SHP77 (cell line): ENCODE measurements at places on chromosomes 7 and 10.

DNA sequence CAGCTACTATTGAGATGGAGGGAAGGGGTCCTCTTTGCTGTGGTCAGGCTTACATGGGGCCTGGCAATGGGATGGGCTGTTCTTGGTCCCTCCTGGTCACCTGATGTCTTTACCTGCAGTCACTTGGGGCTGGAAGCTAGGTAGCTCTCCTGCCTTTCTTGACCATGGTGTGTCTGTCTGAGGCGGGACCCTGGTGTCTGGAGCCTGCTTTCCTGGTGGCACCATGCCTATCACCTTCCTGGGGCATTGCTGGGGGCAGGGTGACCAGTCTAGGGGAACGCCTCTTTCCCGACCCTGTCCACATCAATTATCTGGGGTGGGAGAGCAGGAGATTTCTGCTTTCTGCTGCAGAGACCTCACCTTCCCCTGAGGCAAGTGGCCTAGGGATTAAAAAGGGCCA lies 55.6 kb downstream of the ARHGAP22 start:
- DNase-seq: no peak

DNA sequence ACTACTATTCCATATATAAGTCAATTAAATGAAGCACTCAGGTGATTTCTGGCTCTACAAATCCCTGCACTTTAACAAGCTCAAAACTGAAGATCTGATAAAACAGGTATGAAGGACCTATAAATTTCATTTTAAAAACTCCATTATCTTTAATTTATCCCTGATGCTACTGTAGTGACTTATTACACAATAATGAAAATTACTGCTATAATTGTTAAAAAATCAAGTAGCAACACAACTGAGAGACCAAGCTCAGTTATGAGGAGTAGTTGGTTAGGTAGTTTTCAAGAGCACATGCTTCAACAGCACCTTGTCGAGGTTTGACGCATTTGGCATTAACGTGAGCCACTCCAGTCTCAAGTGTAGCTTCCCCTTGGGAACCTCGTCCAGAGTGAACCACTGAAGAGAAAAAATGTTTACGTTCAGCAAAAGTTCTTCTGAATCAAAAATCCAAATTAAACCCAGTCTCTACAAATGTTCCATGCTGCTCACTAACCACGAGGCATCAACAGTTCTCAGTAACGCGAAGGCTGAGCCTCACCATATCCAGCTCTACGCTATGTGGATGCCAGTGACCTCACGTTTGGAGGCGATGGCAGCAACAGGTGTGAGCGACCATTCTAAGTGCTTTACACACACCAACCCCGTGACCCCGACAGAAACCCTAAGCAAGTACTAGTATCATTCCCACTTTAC lies 55.3 kb upstream of the NCAPG2 start:
- no peak for DNase-seq

DNA sequence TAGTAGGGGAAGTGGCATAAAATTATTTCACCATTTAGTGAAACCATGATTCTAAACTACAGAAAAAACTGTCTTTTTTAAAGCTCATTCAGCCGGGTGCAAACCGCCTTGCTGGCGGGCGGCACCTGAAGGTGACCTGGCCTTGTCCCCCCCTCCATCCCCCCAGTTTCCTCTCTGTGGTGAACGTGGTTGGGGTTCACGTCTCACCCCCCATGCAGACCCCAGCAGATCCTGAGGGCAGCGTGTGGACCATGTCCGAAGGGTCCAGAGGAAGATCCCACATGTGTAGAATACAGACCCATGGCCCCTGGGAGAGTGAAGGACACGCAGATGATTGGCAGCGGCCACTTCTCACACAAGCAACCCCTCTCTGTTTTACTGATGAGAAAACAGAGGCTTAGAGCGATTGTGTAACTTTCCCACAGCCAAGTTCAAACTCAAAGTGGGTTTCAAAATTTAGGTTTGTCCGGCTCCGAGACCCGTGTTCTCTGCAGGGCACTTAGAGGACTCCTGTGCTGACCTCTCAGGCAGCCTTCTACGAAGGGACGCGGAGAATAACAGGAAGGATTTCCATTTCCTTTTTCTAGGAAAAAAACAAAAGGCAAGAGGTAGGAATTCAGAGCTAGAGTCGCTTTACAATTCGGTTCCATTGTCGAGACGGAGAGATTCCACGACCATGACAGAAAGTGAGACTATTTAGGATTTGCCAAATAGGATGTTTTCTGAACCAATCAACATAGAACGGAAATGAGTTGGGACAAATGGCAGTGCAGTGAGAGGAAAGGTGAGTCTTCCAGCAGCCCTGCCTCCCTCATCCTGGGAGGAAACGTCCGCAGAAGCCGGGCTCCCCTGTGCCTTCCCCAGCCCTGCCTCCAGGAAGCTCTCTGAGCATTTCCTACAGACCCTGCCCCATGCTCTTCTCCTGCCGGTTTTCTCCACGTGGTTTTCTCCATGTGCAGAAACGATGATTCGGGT lies 67.6 kb upstream of the PITRM1 start:
- no peak for DNase-seq

- no peak for DNase-seq
Observed at GRCh38 chr10:34078017-34078744, 736.9 kb downstream of the PARD3 start.

DNA sequence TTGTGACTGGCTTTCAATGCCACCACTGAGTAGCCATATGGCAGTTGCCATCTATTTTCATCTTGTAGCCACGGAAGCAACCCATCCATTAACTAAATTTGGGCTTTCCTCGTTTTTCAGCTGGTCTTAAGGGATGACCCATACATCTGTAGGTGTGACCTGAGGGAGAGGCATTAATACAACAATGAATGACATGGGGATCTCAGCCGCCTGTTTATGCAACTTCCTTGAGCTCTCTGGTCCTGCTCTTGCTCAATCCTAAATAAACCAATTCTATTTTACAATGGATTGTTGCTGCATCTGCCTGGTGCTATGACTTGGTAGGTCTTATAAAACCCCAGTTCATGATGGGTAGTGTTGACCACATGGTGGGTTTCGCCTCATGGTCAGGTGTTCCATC lies 21.9 kb upstream of the ADAM22 start:
- DNase-seq: no peak

- DNase-seq: no peak
Observed at GRCh38 chr7:67918158-67918557, 921.5 kb downstream of the TYW1 start.

DNA sequence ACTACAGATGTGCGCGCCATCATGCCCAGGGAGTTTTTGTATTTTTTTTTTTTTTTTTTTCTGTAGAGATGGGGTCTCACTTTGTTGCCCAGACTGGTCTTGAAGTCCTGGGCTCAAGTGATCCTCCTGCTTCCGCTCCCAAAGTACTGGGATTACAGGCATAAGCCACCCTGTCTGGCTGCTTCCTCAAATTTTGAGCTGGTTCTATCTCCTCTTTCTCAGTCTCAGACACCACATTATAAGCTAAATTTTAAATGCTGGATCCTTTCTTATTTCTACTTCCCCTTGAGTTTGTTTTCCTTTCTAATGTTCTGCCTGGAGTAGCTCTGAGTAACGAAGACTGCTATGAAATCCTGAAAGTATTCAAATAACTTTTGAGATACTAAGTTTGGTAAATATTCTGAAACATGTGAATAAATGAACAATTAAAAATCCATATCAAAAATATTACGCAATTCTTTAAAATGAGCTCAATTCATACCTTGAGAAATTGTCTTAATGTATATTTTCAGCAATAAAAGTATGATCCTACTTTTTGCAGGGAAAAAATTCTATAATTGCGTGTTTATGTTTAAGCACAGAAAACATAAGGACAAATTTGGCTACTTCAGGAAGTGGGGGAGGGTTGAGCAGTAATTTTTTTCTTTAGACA lies 15.0 kb downstream of the TCAF1 start:
- no peak for DNase-seq

DNA sequence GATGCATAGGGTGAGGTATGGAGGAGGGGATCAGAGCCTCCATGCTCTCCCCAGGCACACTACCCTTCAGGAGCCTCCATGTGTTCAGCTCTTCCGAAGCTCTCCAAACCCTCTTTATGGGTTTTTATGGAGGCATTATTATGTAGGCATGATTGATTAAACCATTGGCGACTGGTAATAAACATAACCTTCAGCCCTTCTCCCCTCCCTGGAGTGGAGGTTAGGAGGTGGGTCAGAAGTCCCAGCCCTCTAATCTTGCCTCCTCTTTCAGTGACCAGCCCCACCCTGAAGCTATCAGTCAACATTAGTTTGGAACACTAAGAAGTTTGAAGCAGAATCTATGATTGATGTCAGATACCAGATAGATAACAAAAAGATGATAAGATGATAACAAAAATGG lies 23.3 kb downstream of the CAPZA2 start:
- no peak for DNase-seq

DNA sequence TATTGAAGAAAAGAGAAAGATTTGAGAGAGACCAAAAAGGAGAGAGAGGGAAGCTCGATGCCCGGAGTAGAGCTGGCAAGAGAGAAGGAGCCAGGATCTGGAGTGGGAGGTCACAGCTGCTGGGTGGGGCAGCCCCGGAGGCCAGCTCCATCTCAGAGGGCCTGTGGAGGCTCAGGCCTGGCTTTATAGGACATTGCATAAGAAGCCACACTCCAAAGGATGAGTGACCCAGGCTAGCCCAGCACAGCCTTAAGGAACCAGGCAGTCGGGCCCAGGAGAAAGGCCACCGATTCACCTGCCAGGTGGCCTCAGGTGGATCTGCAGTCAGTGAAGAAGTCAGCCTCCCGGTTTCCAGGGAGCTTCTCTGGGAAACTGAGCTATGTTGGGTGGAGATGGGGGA lies 676 bp downstream of the PLAC9 start:
- no peak for DNase-seq

DNA sequence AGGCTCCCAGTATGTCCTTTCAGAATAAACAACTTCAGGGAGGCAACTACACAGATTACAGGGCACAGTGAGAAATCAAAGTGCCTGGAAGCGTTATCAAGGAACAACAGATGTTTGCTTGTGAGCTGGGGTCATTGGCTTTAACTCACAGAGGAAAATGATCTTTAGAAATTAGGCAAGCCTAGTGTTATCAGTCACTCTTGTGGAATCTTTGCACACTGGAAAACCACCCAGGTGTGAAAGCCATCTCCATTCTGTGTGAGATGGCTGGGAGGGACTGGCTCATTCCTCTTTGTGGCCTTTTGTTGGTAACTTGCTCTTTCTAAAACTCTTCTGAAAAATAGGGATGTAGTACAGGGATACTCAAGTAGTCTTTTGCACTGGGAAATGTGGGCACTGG lies 716.0 kb downstream of the XPNPEP1 start:
- DNase-seq: no peak

DNA sequence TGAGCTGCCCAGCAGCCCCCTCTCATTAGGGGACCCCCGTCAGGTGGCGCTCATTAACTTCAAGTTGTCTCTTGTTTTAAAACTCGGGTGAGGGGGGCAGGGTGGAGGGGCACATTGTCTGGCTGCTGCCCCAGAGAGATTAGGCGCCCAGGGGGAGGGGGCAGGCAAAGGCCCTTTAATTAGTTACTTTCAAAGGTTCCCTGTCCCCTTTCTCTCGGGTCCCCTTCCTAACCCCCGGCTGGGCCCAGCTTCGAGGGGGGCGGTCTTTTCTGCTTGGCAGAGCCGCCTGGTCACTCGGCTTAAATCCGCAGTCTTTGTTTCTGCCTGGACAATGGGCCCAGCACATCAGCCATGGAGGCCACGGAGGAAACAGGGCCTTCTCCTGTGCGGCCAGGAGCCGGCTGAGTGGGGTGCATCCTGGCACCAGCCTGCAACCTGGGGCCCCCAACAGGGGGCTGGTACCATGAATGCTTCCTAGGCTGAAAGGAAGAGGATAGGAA lies 38.9 kb upstream of the SLF2 start:
- DNase-seq: no peak

DNA sequence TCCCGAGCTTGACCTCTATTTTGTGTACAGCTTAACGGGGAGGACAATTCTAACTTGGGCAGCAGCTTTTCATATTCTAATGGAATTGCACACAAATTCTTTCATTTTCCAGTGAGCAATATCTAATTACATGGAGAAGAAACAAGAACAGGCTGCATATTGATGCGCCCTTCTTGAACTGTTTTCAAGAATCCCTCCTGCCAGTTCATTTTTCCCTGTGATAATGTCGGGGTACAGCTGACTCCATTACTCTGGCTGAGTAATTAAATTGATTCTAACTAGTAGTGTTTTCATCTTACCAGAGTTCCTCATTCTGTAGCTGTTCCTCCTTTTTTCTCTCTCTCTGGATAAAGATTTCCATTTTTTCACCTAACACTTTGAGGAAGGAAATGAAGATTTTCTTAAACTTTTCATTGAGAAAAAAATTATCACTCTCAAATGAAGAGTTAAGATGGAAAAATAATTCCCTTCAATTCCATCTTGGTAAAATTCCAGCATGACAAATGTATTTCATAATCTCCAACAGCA lies 190.9 kb downstream of the FANK1 start:
- DNase-seq: no peak
